ENCODE measurements at places on chromosomes 2 and 18.
A peak's percentile ranks its signal among the peaks of the same experiment; 100 is the strongest.

GRCh38 chr2:71686781-71687180 is 233.4 kb downstream of the DYSF start:
- DNase-seq: no peak

GRCh38 chr18:79570266-79571201 is 109.1 kb upstream of the CTDP1 start:
- DNase-seq: no peak

- DNase-seq: no peak
Measured at GRCh38 chr2:62348700-62349099, 152.8 kb downstream of the B3GNT2 start.

- DNase-seq: peak; percentile 40
Measured at GRCh38 chr2:75595541-75596395, 35.0 kb upstream of the EVA1A start.

DNA sequence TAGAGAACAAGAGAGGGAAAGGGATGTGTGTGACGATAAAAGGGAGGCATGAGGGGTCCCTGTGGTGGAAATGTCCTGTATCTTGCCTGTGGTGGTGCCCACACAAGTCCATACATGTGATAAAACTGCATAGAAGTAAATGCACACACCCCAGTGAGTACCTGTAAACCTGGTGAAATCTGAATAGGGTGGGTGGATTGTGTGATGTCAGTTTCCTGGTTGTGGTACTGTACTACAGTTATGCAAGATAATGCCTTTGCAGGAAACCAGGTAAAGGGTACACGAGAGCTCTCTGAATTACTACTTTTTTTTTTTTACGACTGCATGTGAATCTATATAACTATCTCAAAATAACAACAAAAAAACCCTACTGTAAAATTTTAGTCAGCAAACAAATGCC is 22.1 kb downstream of the SERPINE2 start:
- DNase-seq: no peak

GRCh38 chr2:207670887-207671286 is 40.6 kb upstream of the CCNYL1 start:
- no peak for DNase-seq

- DNase-seq: no peak
Measured at GRCh38 chr2:164335947-164336346, 285.3 kb downstream of the GRB14 start.

GRCh38 chr18:5057386-5058348 is 139.4 kb downstream of the AKAIN1 start:
- peak; percentile 78 for DNase-seq

Data from cerebellar cortex (tissue), 1 donor.